ENCODE measurements at places on chromosomes 11 and 22.
A peak's percentile ranks its signal among the peaks of the same experiment; 100 is the strongest.

- no peak for DNase-seq
Measured at GRCh38 chr11:60059052-60059451, 2.6 kb downstream of the MS4A3 start.

DNA sequence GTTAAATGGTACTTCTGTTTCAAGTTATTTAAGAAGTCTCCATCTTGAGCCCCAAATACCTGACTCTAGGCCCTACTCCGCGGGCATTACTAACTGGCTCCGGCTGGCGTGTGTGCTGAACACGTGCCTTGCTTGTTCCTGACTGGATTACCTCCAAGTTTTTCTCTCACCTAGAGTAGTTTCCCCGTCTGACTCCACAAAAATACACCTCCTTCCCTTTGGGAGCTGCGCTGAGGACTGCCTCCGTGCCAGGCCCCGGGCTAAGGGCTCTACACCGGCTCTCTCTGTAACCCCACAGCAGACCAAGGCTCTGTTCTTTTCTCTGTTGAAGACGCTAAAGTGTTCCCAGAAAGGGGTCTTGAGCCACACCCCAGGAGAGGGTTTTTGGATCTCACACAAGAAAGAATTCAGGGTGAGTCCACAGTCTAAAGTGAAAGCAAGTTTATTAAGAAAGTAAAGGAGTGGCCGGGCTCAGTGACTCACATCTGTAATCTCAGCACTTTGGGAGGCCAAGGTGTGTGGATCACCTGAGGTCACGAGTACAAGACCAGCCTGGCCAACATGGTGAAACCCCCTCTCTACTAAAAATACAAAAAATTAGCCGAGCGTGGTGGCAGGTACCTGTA, 61.8 kb downstream of the ANO1 start:
- DNase-seq, result no peak

DNA sequence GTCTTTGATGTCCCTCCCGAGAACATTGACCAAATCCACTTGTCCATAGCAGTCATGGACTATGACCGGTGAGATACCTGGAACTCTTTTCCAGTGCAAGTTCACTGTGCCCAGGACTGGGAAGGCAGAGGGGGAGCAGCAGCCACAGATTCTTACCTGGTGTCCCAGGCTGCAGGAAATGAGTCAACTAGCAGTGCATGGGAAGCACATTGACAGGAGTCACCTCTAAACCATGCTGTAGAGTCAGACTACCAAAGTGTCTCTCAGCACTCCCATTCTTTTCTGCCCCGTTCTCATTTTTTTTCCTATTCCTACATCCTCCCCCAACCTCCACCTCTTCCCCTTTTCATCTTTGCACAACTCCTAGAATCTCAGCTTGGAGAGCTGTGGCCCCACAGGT, 67.2 kb upstream of the OLFML1 start:
- no peak for DNase-seq

- DNase-seq, result no peak
Measured at GRCh38 chr22:29186302-29186701, 19.4 kb upstream of the EMID1 start.

GRCh38 chr11:130227373-130227772, 67.8 kb downstream of the ST14 start:
- no peak for DNase-seq

DNA sequence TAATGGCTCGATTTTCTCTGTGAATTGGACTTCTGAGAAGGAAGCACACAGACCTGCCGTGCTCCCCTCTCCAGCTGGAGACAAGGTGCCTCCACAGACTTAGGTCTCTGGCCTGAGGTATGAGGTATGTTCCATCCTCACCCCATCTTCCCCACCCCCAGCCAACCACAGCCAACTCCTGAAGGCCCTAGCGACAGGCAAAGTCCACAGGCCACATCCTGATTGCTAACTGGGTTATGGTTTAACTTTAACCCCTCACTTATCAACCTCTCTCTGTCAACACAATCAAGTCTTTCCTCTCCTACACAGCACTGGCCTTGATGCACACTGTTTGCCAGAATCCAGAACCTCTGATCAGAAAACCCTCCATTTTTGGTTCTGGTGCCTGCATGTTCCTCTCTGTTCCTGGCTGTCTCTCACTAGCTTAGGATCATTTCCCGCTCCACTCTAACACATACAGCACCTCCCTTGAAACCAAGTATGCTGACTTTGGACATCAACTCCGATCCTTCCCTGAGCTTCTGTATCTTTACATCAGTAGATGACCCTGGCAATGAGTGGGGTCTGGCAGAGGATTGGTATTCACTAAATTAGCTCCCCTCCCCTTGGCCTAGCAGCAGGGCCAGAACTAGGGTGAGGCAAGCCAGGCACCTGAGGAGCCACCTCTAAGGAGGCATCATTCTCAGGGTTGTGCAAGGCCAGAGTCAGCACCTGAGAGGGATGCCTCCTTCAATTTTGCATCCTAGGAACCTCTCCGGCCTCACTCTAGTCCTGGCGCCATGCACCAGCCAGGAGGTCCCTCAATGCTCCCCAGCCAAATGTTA, 22.0 kb downstream of the JAML start:
- peak; percentile 50 for DNase-seq

GRCh38 chr11:108926171-108926840, 261.4 kb downstream of the DDX10 start:
- no peak for DNase-seq

GRCh38 chr22:49525801-49526535, 301.7 kb downstream of the BRD1 start:
- DNase-seq, result no peak

- DNase-seq, result no peak
Measured at GRCh38 chr11:111606986-111607385, 4.7 kb downstream of the SIK2 start.

GRCh38 chr22:43333156-43333555, 10.0 kb downstream of the SCUBE1 start:
- no peak for DNase-seq

DNA sequence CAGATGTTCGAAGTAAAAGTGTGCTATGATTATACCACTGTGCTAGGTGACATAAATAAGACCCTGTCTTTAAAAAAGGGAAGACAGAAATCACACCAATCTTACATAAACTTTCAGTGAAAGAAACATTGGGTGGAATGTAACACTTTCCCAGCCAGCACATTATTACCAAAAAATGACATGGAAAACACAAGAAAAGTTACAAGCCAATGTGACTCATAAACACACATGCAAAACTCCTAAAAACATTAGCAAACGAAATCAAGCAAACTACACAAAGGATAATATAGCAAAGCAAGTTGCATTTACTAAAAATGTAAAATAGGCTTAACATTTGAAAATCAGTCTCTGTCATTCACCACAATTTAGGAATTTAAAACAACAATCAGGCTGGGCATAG, 47.0 kb downstream of the SBF2 start:
- DNase-seq, result no peak

DNA sequence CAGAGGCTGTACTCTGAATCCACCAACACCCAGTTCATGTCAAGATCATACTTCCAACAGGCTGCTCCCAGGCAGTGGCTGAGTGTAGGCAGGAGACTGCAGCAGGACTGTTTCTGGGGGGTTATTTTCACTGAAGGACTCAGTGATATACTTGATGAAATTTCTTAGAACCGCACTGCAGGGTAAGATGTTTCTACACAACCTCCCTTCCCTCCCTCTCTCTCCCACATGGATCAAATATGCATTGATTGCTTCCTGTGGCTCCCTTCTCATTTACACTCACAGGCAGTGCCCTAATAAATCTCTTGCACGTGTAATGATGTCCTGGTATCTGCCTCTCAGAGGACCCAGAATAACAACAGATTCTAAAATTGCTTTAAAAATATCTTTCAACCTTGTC, 251.3 kb upstream of the CCDC179 start:
- DNase-seq, result no peak

GRCh38 chr11:120343429-120343828, 7.2 kb downstream of the ARHGEF12 start:
- DNase-seq, result no peak

DNA sequence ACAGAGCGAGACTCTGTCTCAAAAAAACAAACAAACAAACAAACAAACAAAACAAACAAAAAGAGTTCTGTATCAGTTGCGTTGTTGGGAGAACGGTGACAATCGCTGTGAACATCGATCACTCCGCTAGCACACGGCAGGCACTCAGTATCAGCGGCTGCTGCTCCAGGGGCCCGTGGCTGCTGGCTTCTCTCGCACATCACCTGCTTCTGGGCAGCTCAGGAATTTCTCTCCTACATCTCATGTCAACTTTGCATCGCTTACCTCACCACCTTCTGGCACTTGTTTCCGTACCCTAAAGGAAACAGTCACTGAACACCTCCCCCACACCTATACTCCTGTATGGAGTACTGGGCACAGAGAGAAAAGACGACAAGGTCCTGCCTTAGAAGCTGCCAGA, 70.3 kb upstream of the WNT7B start:
- no peak for DNase-seq

DNA sequence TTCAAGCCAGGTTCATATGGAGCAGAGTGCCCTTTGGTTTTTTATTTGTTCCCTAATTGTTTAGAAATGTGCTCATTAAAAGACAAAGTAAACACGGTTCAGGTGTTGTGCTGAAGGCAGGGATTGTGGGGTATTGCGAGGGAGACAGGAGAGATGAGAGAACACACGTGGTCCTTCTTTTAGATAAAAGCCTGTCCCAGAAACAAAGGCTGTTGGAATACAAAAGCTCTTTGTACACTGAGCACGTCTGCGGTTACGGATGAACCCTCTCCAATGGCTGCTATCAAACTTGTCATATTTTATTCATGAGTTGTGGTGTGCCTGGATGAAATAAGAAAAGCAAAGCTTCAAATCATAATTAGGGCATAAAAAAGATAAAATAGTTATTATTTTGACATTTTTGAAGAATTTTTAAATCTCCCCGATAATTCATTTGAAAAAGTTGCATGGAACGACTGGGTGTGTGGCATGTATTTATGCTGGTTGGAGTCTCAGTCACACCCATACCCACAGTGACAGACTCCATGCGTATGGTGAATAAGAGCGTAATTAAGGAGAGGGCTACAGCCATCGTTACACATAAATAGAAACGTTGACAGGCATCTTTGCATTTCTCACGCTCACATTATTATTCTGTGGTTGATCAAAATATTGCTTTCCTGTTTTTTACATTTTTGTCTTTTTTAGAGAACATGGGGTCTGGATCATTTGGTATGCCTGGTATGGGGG, 92.9 kb downstream of the NELL1 start:
- no peak for DNase-seq

- no peak for DNase-seq
Measured at GRCh38 chr22:27099946-27100722, 442.7 kb downstream of the MIAT start.

DNA sequence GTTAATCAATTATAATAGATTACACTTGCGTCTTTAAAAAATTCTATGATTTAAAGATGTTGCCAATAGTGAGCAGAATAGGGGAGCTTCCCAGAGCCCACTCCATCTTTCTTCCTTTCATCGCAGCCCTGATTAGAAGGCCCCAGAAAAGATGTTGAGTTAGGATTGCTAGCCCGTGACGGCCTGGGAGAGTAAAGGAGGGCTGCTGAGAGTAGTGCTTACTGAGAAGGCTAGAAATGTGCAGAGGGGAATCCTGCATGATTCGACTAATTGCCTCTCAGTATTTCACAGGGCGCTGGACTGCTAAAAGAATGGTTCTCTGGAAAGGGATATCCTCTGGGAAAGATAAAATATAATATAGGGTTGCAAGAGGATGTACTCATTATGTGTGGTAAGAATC, 160.5 kb downstream of the C11orf87 start:
- no peak for DNase-seq

- no peak for DNase-seq
Measured at GRCh38 chr11:102119997-102120396, 9.8 kb downstream of the YAP1 start.

GRCh38 chr11:66979336-66979980, 4.4 kb downstream of the C11orf86 start:
- DNase-seq, result no peak

GRCh38 chr22:39489094-39490068, 12.7 kb upstream of the MIEF1 start:
- DNase-seq, result no peak

DNA sequence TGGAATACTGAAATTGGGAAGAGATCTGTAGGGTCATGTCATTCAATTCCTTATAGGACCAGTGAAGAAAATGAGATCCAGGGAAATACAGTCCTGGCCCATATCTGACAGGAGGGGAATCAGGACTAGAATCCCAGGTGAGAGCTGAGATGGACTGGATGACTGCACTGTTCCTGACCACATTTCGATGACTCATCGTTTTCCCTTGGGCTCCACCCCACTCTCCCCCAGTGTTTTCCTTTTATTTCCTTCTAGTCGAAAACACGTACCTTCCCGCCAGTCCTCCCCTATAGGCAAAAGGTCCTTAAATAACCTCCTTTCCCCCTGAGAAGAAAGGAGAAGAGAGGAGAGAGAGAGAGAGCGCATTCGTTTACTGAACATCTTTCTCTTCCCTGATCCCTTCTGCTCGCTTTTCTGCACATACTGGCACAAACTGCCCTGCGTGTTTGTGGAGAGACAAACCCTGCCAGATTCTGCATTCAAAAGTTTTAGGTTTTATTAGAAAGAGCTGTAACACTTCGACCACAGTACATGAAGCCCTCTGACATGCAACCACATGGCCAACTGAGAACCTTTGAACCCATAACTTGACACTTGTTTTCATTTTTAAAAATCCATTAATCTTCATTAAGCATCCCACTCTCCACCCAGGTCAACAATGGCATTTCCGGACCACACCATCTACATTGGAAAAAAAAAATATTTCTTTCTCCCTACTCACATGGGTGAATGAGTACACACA, 565.7 kb downstream of the METTL15 start:
- no peak for DNase-seq

DNA sequence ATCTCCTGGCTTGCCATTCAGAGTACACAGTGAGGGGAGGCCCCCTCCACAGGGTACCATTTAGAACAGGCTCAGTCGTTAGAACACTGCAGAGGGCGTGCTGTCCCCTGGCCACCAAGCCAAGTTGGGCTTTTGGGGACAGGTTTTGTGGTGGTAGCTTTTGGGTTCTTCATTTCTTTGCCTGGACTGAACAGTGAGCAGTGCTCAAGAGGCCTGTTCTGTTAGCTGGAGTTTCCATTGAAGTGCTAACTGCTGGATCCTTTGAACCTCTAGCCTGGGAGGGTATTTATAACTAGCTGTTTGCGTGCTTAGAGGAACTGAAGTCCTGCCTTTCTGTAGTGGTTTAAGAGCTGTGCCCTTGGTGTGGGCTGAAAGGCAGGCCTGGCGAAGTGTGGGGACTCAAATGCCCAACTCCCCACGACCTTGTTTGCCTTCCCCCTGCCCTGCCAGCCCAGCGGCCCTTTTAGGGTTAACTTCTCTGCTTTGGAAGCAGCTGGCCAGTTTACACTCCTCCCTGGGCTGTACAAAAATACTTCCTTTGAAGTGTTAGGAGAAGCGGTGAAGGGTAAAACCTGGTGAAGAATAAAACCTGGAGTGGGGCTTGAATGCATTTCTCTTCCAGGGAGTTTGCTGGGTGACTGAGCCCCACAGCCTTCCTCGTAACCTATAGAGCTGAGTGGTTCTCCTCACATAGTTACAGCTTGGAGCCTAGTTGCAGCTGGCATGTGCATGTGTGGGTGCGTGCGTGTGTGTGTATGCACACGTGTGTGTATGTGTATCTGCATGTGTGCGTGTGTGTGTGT, 34.6 kb downstream of the ZNRF3 start:
- no peak for DNase-seq
